ENCODE measurements at places on chromosomes 11 and 22.

GRCh38 chr22:26463688-26464087 is 19.9 kb downstream of the HPS4 start:
- no peak for DNase-seq

DNA sequence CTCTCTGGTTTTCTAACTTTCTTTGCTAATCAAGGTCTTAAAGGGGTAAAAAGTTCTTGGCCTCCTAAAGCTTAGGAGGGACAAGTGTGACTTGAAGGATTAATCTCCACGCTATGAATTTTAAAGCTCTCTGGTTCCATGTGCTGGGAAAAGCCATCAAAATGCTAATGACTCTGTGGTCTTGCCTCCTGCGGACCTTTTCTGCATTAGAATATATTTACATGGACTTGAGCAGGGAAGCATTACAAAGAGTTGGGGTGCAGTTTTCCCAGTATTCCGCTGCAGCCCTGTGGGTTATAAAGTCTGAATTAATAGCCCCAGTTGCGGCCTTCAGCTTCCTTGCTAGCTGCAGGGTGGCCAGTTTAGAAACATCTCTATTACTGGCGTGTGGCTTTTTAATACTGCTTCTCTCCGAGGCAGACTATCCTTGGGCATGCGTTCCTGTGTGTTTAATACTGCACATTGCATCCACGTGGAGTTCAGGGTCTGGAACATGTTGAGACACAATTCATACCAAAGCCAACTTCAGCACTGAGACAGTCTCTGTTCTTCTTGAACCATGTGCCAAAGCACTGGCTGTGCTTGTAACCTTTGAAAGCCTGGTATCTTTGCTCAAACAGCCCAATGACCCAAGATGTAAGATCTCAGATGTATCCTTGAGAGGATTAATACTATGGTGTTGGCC is 27.3 kb downstream of the TSPAN18 start:
- DNase-seq, result no peak

DNA sequence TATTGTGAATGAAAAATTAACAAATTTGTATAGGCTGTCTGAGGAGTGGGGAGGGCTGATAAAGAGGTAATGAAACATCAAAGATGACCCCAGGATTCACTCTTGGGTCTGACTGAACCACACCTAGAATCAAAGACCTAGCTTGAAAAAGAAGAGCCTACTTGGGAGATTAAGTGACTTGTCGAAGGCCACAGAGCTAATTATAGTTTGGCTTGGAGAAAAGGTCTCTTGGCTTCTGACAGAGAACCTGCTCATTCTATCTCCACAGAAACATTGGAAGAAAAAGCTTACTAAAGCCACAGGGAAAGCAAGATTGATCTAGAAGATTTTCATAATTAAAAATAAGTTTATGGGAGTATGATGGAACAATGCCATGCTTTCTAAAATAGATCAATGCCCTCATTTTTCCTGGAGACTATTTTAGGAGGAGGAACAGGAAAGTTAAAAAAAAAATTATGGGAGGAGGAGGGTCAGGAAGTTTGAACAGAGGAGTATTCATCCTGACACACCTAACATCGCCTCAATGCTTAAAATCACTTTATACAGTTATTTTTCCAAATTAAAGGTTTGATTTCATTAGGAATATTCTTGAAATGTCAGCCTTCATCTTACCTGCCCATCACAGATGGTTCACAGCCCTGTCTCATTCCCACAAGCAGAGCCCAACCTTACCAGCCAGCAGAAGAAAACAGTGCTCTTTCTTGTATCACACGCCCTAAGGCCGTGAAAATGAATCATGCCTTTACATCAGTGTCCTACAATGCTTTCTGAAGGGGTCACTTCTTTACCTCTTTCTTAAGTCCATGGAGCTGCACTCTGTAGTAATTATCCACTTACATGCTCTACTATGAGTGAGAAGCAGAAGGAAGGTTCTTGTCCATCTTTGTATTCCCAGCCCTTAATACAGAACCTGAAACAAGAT is 231.1 kb upstream of the MPPED2 start:
- DNase-seq, result no peak

DNA sequence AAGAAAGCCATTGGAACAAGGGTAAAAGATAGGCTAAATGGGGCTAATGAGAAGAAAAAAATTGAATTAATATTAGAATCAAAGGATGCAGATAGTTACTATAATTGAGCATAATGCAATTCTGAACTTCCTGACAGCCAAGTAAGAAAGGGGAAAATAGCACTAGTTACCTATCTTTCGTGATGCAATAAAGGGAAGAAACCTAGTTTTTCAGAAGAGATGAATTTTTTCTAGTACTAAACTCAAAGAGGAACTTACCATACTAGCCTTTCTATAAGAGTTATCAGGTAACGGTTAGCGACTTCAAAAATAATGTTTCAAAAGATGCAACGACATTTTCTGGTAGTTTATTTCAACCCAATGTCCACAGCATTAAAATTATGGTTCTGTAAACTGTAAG is 8.8 kb upstream of the WT1 start:
- no peak for DNase-seq

DNA sequence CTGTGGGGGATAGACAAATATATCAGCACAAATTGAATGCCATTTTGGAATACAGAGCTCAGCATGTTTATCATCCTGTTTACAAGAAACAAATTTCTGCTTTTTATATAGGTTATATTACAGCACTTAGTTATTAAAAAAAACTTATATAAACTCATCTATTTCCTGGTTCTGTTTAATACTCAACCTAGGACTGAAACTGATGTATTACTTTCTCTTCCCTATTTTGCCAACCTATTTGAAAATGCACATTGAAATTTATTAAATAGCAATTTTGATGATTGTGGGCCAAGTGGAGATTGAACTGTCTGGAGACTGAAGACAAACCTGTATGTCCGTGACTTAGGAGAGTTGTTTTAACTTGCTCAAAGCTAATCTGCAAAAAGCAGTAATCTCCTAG is 288.3 kb upstream of the ANO3 start:
- DNase-seq, result no peak

- no peak for DNase-seq
These were observed 44.1 kb downstream of the MACROD1 start for GRCh38 chr11:64121663-64122410.

All from stimulated activated CD4-positive, alpha-beta T cell treated with anti-CD3 and anti-CD28 coated beads, Interleukin-4, amount 100 ng/mL, for 4 hours (primary cell).